ENCODE measurements at places on chromosomes 3 and 15. TPM values are rescaled to one million over a fixed set of nuclear protein-coding genes. Genes with fewer than 3 reads are reported as not detected.

RARB gene
- 0.96 TPM for total RNA-seq

GRK7 gene
- total RNA-seq = not detected

FYTTD1 gene
- total RNA-seq = 65.2 TPM

FGD5 gene
- under 0.01 TPM for total RNA-seq

ERC2 gene
- total RNA-seq = not detected

EDC3 gene
- 4.0 TPM for total RNA-seq

GCSAM gene
- total RNA-seq = 0.48 TPM

FSTL1 gene
- 47.3 TPM for total RNA-seq

SPESP1 gene
- 5.3 TPM for total RNA-seq

ADGRG7 gene
- total RNA-seq = not detected

TRIP4 gene
- total RNA-seq = 7.5 TPM

STT3B gene
- 233 TPM for total RNA-seq

TMEM45A gene
- 18.8 TPM for total RNA-seq

P2RY12 gene
- total RNA-seq = not detected

FBXW12 gene
- total RNA-seq = not detected

SEMA5B gene
- 3.4 TPM for total RNA-seq

SPINK8 gene
- total RNA-seq = not detected

SLC35G2 gene
- 6.2 TPM for total RNA-seq

WDR93 gene
- total RNA-seq = not detected

CHRNA3 gene
- not detected for total RNA-seq

MITF gene
- total RNA-seq = 8.7 TPM

COL6A5 gene
- not detected for total RNA-seq

CFAP100 gene
- total RNA-seq = not detected

CCDC33 gene
- not detected for total RNA-seq

CD80 gene
- total RNA-seq = not detected

ATP10A gene
- 0.21 TPM for total RNA-seq

CTXN2 gene
- total RNA-seq = not detected

RETNLB gene
- total RNA-seq = not detected

SLC22A14 gene
- total RNA-seq = under 0.01 TPM

PROK2 gene
- not detected for total RNA-seq

HCN4 gene
- not detected for total RNA-seq

CAND2 gene
- 2.2 TPM for total RNA-seq

SLC38A3 gene
- not detected for total RNA-seq

MAGEL2 gene
- not detected for total RNA-seq

PLAAT1 gene
- total RNA-seq = 0.85 TPM

PCLAF gene
- total RNA-seq = 11.7 TPM
